Activated gamma-delta T cell treated with anti-CD3 and anti-CD28 coated beads, Interleukin-2, amount 50 U/mL, for 16 hours (primary cell): ENCODE measurements at places on chromosomes 5 and 9.
A peak's percentile ranks its signal among the peaks of the same experiment; 100 is the strongest.

DNA sequence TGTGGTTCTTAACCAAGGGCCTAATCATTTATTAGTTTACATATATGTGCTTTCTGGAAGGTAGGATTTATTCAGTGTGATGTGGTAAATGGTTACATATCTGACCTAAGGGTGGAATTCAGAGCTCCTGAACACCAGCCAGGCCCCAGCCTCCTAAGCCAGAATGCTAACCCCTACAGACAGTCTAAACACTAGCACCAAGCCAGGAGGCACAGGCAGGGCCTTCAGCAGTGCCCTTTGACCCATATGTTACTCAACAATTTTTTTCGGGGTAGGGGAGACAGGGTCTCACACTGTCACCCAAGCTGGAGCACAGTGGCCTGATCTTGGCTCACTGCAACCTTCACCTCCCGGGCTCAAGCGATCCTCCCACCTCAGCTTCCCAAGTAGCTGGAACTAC lies 40.3 kb downstream of the PRKACG start:
- no peak for DNase-seq

GRCh38 chr9:127838375-127839078 lies 15.9 kb downstream of the ENG start:
- no peak for DNase-seq

- DNase-seq, result peak; percentile 30
Measured at GRCh38 chr9:5186416-5187169, 1.2 kb upstream of the INSL6 start.

DNA sequence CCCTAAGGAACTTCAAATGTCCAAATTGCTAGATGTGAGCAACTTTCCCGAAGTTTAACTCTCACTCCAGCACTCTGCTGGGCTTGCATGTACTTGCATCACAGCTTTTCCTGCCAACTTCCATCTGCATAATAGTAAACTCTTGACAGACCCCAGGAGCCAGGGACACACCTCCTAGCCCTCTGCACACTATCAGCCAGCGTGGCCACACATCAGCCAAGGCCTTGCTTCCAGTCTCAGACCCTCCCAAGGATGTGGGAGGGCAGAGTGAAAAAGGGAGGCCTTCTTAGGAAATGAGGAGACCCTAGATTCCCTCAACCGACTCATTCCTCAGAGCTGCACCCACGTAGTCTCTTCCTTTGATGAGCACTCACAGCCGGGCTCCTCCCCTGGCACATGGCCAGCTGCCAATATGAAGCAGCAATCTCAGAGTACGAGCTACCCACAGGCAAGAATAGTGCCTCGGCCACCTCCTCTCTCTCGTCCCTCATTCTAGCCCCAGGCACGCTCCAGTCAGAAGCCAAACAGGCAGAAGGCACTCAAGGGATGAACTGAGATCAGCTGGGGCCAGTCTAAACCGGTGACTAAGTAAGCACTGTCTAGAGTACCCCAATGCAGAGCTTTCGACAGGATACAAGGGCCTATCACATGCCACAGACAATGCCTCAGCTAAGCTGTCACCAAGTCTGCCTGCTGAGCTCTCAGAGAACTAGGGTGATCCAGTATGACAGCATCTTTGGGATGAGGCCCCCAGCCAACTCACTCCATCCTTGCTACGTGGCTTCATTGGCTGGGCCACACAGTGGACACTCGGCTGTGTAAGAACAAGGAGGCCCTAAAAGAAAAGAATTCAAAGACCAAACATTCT lies 2.3 kb downstream of the P4HA2 start:
- DNase-seq, result no peak
